Muscle of arm (tissue), 14 donors: ENCODE measurements at places on chromosomes 7 and 10. TPM values are rescaled to one million over a fixed set of nuclear protein-coding genes. Genes with fewer than 3 reads are reported as not detected.

- DNase-seq: no peak
Observed at GRCh38 chr7:152442330-152442835, 6.6 kb upstream of the KMT2C start.

GRCh38 chr7:655758-656157 lies 70.7 kb upstream of the DNAAF5 start:
- DNase-seq: no peak

- no peak for DNase-seq
Observed at GRCh38 chr10:99609186-99609585, 11.1 kb downstream of the SLC25A28 start.

- no peak for DNase-seq
Observed at GRCh38 chr10:100636848-100637553, 101.3 kb downstream of the HIF1AN start.

DNA sequence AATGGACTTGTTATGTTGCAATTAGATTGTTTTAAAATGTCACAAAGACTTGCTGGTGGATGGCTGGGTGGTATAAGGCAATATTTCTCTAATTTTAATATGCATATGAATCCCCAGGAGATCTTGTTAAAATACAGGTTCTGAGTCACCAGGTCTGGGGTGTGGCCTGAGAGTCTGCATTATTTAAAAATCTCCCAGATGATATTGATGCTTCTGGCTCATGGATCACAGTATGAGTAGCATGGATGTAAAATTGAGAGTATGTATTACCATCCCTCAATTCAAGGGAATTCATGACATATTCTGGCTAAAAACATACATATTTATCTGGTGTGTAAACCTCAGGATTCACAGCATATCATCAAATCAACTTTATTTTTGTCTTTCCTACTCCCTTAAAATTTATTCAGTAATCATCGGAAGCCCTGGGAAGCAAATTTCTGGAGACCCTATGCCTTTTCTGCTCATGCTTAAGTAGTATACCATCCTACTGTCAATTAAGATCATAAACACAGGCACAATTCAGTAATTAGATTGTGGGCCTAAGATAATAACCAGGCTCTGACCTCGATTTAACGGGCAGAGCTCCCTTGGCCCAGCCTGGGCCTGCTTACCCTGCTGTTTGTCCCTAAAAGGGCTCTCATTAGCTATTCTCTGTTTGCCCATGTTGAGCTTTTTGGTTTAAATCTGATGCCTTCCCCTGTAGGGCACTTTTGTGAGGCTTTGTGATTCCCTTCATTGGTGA lies 29.6 kb upstream of the ICA1 start:
- DNase-seq: no peak

DNA sequence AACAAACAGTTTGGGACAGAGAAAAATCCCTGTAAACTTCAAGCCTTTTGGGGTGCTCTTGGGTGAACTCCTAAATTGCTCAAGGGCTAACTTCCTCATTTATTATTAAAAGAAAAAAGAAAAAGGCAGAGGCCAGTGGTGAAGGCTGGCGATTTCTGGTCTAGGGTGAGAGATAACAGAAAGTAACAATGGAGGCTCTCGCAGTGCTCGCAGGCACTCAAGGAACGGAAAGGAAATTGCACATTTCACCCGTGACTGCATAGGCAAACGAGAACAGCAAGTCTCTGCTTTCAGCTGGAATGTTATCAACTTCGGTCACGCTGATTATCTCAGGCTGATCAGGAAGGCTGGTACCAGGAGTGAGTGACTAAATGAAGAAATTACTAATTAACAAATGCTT lies 70.7 kb downstream of the PRKAG2 start:
- no peak for DNase-seq

- DNase-seq: no peak
Observed at GRCh38 chr10:91418416-91418815, 8.3 kb downstream of the HECTD2 start.

DNA sequence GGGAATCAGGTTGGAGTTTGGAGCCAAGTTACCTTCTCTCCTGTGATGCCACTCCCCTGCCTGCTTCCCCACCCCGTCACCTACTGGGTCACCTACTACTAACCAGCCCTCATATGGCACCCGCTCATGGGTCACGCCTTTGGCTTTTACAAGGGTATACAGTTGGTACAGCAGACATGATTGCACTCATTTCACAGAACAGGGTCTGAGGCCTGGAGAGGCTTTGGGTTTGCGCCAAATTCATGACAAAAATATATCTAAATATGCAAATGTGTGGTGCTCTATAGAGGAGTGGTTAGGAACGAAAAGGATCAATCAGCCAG lies 10.7 kb downstream of the CRYGN start:
- no peak for DNase-seq

DNA sequence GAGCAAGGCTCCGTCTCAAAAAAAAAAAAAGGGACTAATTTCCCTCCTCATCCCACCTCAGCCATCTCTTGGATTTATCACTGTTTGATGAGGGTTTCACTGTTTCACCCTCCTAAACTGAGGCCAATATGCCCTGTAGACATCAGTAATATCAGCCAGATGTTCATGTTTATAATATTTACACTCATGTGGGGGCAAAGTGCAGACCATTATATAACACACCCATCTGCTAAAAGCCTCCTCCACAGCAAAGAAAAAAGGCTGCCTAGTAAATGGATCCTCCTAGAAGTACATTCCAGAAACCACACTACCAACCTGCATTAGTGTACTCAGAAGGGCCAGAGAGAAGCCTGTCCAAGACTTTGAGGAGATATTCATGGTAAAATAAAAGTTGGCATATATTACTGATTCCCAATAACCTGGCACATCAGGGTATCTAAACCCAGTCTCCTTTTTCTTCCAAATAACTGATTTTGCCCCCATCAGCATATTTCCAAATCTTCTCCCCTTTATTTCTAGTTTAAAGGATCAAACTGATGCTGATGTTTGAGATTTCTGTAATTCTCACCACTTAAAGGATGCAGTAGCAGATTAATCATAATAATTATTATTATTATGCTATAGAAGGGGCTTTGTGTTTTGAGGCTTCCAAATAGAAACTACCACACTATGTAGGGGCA lies 55.1 kb downstream of the LGI1 start:
- DNase-seq: no peak

Gene MNX1
- polyA plus RNA-seq: not detected

Gene MOGAT3
- not detected for polyA plus RNA-seq

Gene IKZF1
- 0.98 TPM for polyA plus RNA-seq

Gene HOXA7
- polyA plus RNA-seq: 13.3 TPM

Gene TUBB8
- polyA plus RNA-seq: not detected

Gene RADIL
- polyA plus RNA-seq: 3.2 TPM
